Stimulated activated CD8-positive, alpha-beta memory T cell treated with anti-CD3 and anti-CD28 coated beads, Interleukin-12 subunit alpha, Interleukin-12 subunit beta, amount 100 ng/mL, for 1 hour (primary cell): ENCODE measurements at places on chromosomes 2 and 18.

- DNase-seq: no peak
Measured at GRCh38 chr2:144890828-144891227, 370.9 kb upstream of the ZEB2 start.

- DNase-seq: no peak
Measured at GRCh38 chr2:60963190-60963589, 54.3 kb upstream of the PEX13 start.

DNA sequence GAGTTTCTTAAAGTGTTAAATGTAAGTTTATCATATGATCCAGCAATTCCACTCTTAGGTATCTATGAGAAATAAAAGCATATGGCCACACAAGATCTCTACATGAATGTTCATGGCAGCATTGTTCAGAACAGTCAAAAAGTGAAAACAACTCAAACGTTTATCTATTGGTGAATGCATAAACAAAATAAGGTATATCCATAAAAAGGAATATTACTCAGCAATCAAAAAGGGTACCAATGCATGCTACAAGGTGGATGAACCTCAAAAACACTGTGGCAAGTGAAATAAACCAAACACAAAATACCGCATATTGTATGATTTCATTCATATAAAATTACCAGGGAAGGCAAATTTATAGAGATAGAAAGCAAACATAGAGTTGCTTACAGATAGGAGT lies 337.6 kb downstream of the PIK3C3 start:
- no peak for DNase-seq

DNA sequence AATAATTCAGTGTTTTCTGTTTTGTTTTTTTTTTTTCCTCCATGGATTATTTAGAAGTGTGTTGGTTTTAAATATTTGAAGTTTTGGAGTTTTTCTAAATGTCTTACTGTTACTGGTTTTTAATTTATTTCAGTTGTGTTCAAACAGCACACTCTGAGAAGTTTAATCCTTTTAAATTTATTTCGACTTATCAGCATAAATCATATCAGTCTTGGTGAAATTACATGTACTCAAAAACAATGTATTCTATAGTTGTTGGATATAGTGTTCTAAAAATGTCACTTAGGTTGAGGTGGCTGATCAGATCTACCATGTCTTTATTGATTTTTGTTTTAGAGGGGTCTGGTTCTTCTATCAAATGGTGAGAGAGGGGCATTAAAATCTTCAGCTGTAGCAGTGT lies 134.7 kb downstream of the NCOA1 start:
- DNase-seq: no peak

- DNase-seq: no peak
Measured at GRCh38 chr2:96952976-96953610, 33.3 kb downstream of the FAM178B start.
